ENCODE measurements at places on chromosomes 5 and 9.

DNA sequence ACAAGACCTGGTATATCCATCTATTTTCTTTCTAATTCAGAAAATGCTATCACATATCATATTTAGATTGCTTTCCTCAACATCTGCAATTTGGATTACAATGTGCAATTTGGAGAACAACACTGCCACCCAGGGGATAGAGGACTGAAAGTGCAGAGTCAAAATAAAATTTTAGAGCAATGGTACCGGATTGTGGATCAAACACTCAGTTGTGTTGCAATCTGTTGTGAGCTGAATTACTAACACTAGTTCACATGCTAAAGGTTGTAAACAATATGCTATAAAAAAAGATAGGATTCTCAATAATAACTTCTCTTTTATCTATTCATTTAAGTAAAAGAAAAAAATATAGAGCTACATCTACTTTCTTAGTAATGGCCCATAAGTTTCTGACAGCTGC, 11.9 kb upstream of the SRFBP1 start:
- DNase-seq, result peak; percentile 41

DNA sequence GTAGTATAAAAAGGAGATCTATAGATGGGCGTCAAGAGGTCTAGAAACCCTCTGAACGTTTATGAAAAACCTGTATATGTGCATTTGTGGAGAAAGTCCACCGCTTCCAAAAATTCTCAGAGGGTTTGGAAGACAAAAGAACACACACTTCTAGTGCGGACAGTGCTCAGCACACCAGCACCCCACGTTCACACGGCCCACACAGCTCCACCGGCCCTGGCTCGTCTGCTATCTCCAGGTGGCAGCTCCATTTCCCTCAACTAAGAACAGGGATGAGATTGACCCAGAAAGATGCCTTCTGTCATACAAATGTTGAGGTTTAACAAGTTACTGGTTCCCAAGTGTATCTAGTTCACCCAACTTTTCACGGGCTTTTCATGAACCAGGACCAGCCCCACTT, 255.1 kb downstream of the NR2F1-AS1 start:
- DNase-seq, result no peak

DNA sequence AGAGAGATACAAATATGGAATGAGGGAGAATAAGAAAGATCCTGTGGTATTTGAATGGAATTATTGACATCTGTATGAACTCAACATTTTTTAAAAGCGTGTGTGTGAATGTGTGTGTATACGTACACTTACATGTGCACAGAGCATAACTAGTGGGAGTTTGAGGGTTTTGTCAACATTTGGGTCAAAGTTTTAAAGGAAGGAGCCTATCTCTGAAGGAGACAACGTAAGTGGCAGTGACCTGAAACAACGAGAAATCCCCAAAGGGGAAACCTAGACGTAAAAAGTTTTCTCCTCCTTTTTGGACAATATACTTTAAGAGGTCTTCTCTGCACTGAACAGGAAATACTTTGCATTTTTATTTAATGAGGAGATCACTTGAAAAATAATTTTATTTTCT, 40.2 kb upstream of the DTWD2 start:
- DNase-seq, result no peak

GRCh38 chr5:84301535-84301934, 83.1 kb downstream of the EDIL3 start:
- DNase-seq, result no peak

DNA sequence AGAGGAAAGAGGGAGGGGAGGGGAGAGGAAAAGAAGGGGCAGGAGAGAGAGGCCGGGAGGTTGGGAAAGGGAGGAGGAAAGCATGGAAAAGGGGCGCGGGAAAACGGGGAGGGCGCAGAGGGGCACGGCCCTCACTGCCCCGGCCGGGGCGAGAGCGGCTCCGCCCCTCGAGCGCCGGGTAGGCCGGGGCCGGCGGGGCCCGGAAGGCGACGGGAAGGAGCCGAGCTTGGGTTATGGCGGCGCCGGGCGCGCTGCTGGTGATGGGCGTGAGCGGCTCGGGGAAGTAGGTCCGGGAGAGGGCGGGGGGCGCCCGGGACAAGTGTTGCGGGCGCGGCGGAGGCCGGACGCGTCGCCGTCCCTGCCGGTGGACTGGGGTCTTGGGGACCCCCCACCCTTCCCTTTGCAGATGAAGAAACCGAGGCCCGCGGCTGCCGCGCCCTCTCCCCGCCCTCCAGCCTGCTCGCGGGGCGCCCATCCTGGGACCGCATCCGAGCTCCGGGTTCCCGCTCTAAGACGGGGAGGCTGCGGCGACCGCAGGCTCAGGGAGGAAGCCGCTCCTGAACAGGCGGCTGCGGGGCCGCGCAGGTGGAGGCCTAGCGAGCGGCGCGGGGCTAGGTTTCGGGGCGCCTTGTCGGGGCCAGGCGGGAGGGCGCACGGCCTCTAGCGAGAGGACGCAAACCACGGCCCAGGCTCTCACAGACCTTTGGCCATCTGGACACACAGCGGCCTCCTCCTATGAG, at the start of gene IDNK:
Gene IDNK (plus strand): TSS at position 205 of the 740 bp plus-strand sequence. CDS start 29 bp downstream, at position 234.
- DNase-seq, result peak; percentile 62

DNA sequence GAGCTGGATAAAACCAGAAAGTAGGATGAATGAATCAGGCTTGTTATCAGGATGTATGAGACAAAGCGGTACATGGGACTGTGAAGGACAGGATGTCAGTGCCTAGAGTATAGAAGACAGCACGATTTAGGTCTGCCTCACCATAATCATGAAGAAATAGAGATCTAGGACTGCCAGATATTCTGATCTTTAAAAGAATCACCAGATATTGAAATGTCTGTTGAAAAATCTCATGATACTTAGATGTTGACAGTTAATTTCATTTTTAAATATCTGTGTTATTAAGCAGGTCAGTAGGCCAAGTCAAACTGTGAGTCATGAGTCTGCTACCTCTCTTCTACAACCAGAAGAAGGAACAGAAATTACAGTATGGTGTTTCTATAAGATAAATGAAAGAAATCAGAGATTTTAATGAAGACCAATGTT, 65.0 kb downstream of the ST8SIA4 start:
- DNase-seq, result no peak

All from frontal cortex (tissue), 4 donors.